ENCODE measurements at places on chromosomes 3 and 15.

DNA sequence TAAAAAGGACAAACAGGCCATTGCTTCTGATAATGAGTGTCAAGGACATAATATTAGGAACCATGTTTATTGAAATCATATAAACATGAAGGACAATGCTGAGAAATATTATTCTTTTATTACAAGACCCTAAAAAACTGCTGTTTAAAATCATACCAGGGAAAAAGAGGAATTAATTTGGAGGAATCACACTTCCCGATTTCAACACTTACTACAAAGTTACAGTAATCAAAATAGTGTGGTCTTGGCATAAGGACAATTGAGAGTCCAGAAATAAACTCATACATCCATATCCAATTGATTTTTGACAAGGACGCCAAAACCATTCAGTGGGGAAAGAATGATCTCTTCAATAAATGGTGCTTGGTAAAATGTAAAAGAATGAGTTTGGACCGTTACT, 13.0 kb downstream of the CYP1A1 start:
- DNase-seq: no peak

DNA sequence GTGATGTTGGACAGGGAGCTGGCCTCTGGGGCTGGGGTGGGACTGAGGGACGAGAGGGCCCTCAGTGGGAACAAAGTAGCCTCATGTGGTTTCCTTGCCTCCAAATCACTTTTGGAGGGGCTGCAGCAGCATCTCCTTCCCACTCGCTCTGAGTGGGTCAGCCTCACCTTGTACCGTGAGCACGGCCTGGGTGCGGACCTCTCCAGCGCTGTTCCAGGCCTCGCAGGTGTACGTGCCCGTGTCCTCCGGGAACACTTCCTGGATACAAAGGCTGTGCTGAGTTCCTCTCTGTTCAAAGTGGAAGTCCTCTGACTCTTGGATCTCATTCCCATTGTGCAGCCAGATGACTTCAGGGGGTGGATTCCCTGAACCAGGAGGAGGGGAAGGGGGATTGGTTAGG, 123.7 kb upstream of the HACD2 start:
- DNase-seq: no peak

- no peak for DNase-seq
These were observed 36.1 kb upstream of the EPHB3 start for GRCh38 chr3:184525337-184526087.

DNA sequence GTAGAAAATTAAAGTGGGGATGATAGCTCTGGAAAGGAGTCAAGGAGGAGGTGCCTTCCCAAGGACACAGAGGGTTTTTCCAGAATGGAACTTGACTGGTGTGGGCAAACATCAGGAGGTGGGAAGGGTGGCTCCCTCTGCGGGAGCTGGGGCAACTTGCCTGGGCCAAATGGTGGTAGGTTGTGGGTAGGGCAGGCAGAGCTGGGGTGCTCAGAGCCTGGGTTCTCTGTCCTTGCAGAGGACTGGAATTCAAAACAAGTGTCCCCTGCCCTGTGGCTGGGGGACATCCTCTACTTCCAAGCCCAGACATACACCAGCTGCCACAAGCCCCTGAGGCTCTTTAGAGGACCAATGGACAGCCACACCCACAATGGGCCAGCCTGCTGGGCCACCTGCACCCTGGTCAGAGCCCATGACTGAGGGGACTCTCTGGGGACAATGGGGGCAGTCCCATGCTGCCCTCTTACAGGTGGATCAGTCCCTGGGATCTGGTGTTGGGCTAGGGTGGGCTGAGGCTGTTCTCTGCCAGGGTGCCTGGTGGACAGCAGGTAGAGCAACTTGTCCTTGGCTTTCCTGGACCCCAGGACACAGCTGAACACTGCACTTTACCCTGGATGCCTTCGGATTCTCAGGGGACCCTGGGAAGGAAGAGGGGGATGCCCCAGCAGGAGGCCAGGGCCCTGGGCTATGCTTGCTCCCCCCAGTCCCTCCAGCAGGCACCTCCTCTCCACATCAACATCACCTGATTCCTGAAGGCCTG, 38.6 kb upstream of the CSPG4 start:
- no peak for DNase-seq

DNA sequence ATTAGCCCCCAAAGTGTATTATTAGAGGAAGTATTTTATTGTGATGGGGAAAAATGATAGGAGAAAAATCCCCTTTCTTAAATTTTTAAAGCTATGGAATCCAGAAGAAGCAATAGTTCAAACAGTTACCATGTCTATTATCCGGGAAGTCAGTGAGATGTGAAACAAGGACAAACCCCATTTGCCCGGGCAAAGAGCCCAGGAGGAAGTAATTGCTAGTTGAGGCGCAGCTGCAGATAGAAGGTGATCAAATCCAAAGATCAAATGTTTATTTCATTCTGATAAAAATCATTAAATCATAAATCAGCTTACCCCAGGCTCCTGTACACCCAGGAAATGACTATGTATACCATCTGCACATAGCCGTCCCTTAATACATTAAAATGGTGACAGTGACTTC, 204.0 kb upstream of the CRBN start:
- DNase-seq: no peak

DNA sequence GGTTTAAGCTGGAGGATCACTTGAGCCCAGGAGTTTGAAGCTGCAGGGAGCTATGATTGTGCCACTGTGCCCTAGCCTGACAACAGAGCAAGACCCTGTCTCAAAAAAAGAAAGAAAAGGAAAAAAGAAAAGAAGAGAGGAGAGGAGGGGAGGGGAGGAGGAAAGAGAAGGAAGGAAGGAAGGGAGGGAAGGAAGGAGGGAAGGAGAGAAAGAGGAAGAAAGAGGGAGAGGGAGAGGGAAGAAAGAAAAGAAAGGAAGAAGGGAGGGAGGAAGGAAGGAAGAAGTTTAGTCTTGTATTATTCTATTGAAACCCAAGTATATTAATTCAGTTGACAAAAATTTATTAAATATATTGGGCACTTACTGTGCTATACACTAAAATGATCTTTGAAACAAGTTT, 11.5 kb downstream of the GOLM2 start:
- no peak for DNase-seq

GRCh38 chr3:112437146-112438022, 61.9 kb downstream of the BTLA start:
- DNase-seq: no peak

- no peak for DNase-seq
These were observed 20.7 kb upstream of the KLF13 start for GRCh38 chr15:31305796-31306425.

- no peak for DNase-seq
These were observed 1.1 kb upstream of the PARL start for GRCh38 chr3:183885766-183886165.

- DNase-seq: no peak
These were observed 10.5 kb downstream of the LRRK1 start for GRCh38 chr15:100929641-100930042.

GRCh38 chr3:47520756-47521155, 7.2 kb upstream of the ELP6 start:
- no peak for DNase-seq

- no peak for DNase-seq
These were observed 230.1 kb upstream of the UBE2E1 start for GRCh38 chr3:23575697-23576096.

DNA sequence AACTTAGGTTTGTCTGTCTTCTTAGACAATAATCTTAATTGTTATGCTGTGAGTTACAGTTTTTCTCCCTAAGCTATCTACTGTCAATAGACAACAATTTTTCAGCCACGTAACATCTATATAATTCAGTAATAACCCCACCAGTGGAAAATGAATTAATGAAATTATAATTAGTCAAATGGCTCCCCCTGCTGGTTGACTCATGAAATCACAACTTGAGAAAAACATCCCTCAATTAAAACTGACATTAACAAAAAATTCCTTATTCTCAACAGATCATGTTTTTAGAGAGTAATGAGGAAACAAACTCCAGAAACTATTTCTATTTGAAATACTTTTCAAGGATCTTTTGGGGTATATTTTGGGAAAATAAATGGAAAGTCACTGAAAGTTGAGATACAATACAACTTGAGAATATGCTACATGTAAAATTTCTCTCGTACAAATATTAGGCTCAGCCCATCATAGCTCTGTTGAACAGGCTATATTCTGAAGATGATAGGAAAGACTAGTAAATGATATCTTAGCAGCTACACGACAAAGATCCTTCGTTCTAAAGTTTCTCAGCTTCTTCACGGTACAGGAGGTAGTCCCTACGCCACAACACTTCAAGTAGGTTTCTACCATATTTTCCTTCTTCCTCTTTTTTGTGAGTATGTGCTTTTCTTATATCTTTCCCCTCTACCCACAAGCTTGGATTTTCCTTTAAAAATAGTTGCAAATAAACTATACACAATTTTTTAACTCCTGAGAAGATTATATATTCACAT, 20.7 kb downstream of the PPP1R2 start:
- DNase-seq: no peak

DNA sequence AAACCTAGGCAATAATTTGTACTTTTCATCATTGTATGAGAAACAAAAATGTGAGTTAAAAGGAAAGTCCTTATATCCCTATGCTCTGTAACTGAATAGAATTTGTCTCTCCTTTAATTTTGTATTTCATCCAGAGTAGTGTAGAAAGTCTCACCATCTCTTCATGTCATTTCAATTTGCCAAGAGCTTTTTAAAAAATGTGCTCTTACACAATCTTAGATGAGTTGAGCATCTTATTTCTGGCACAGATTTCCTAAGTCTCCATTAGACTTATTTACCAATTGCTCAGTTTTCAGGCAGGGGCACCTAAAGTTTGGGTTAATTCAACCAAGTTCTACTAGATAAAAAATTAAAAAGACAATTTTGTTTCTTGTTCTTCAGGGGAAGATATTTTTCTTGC, 201.5 kb upstream of the RBMS3 start:
- no peak for DNase-seq

DNA sequence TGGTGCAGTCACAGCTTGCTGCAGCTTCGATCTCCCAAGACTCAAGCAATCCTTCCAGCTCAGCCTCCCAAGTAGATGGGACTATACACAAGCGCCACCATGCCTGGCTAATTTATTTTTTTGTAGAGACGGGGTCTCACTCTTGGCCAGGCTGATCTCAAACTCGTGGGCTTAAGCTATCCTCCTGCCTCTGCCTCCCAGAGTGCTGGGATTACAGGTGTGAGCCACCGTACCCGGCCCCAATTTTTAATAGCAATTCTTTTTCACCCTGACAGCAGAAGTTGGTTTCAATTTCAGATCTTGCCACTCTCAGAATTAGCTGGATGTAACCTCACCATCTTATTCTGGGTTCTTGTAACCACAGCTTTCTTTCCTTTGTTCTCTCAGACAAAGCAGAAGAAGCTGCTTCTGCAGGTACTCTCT, 64.8 kb downstream of the TRIM71 start:
- DNase-seq: no peak

- DNase-seq: no peak
These were observed 289.1 kb upstream of the DNAJC19 start for GRCh38 chr3:181278468-181279238.

DNA sequence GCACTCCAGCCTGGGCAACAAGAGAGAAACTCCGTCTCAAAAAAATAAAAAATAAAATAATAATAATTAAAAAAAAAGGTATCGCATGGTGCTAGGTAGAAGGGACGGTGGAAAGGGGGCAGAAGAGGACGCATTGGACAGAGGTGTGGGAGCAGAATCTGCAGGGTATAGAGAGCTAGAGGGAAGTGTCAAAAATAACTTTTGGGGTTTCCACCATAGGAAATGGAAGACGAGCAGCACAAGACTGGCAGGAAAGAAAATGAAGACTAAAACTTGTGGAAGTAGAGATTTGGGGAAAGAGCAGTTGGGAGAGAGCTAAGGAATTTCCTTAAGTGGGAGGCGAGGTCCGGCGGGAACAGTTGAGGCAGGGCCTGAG, 585 bp upstream of the MKRN2 start:
- no peak for DNase-seq

- DNase-seq: no peak
These were observed 68.4 kb upstream of the SEC13 start for GRCh38 chr3:10389339-10389738.

GRCh38 chr3:139037478-139037877, 7.2 kb downstream of the PRR23C start:
- no peak for DNase-seq

DNA sequence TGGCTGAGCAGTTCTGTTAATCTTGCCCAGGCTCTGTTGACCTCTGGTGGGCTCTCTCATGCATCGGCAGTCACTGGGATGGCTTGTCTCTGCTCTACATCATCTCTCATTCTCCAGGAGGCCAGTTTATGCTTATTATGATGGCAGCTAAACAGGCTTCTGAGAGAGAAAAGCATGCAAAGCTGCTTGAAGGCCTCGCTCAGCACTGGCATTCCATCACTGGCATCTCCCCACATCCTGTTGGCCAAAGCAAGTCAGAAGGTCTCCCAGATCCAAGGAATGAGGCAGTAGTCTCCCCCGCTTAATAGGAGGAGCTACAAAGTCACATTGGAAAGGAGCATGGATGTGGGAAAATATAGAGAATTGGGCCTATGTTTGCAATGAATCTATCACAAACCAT, 212.6 kb downstream of the ZNF621 start:
- DNase-seq: no peak

Measured in right hindlimb (tissue), 1 donor.